Fibroblast of skin of left quadriceps (primary cell): ENCODE measurements at places on chromosomes 6 and 20.

GRCh38 chr20:58014628-58015315, 213.7 kb downstream of the ANKRD60 start:
- no peak for DNase-seq

GRCh38 chr20:62808211-62808865, 3.7 kb downstream of the OGFR start:
- no peak for DNase-seq

- DNase-seq, result peak; percentile 70
These were observed 45.2 kb downstream of the ANKEF1 start for GRCh38 chr20:10079964-10080363.

DNA sequence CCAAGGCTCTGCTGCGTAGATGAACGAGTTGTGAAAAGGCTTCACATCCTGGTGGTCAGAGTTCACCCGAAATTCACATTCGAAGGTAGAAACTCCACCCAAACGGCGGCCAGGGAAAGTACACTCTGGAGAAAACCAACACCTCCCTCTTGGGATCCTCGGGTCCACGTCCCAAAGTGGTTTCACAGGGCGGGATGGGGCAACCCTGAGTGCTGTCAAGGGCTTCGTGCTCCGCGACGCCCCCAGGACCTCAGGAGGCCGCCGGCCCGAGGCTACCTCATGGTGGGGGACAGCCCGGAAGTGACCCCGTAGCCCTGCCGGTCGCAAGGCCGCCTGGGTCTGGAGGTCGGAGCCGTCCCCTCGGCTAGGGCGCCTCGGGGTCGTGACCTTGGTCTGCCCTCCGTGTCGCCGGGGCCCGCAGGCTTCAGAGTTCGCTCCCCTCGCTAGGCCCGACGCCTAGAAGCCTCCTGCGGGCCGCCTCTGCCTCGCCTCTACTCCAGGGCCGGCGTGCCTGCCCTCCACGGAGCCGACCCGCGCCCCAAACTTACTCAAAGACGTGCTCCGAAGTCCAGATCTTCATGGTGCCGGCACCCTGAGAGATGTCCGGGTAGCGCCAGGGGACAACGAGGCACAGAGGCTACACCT, at the start of gene PRELID3B:
Gene PRELID3B, minus strand, starts transcription at position 636 of the 645 bp plus-strand sequence. Its CDS starts 56 bp downstream, at position 580.
- DNase-seq, result no peak

DNA sequence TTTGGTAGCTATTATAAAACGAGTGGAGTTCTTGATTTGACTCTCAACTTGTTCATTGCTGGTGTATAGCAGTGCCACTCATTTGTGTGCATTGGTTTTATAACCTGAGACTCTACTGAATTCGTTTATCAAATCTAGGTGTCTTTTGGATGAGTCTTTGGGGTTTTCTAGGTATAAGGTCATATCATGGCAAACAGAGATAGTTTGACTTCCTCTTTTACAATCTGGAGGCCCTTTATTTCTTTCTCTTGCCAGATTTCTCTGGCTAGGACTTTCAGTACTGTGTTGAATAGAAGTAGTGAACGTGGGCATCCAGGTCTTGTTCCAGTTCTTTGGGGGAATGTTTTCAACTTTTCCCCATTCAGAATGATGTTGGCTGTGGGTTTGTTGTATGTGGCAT, 38.8 kb downstream of the SUMO4 start:
- no peak for DNase-seq

- peak; percentile 36 for DNase-seq
These were observed 166.8 kb downstream of the SAMD5 start for GRCh38 chr6:147675281-147675680.

DNA sequence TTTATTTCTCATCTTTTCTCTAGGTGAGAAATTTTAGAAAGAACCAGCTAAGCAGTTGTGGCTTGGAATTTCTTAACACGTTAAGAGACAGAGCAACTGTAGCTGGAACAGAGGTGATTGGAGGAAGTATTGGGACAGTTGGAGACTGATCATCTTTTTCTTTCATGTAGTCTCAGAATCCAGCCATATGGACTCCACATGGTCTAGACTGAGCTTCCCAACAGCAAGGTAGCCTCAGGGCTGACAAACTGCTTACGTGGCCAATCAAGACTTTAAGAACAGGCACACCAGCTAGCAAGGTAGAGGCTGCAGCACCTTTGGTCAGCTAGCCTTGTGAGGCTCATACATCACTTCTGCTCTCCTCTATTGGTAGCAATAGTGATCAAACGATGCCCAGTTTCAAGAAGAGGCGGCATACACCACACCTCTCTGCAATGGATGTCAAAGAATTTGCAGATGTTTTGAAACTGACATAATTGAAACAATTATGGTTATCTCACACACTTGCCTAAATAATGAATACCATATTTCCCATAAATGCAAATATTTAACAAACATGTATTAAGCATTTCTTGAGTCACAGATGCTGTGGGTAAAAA, 590.5 kb upstream of the SLC35B3 start:
- DNase-seq, result peak; percentile 13

- no peak for DNase-seq
These were observed 206.6 kb downstream of the TASP1 start for GRCh38 chr20:13432126-13432525.

DNA sequence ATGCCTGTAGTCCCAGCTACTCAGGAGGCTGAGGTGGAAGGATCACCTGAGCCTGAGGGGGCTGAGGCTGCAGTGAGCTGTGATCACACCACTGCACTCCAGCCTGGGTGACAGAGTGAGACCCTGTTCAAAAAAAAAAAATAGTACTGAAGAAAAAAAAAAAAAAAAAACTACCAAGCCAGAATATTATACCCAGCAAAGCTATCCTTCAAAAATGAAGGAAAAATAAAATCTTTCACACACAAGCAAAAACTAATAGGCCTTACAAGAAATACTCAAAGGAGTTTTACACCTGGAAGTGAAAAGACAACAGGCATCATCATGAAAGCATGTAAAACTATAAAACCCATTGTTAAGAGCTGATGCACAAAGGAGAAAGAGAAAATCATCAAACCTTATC, 37.5 kb upstream of the SRSF6 start:
- DNase-seq, result no peak

GRCh38 chr20:35902545-35902941, 51.8 kb downstream of the SCAND1 start:
- no peak for DNase-seq

- no peak for DNase-seq
These were observed 18.1 kb downstream of the TOP1 start for GRCh38 chr20:41046716-41047115.

GRCh38 chr6:723540-723939, 30.6 kb upstream of the EXOC2 start:
- no peak for DNase-seq

DNA sequence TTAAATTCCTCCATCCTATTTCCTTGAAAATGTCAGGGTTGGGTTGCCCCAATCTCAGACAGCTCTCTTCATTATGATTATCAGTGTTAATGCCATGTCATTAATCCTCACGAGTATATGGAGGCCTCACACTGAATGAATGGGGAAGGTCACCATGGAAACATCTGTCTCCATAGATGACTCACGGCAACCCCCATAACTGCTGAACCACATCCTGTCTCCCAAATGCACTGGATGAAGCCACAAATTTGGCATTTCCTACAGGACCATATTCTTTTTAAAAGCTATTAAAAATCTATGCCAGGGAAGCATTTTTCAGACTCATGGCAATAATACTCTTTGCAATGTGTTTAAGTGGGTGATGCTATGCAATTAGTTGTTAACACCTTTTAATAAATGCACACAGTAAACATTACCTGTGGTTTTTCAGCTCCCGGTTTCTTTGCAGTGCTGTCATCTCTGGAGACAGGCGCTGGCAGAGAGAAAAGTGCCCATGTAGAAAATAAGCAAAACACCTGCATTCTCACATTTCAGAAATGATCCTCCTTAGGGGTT, 80.1 kb upstream of the PTPRK start:
- DNase-seq, result peak; percentile 94

- DNase-seq, result no peak
These were observed 151.4 kb downstream of the CEBPB start for GRCh38 chr20:50341880-50342637.

- no peak for DNase-seq
These were observed 54.1 kb upstream of the TULP1 start for GRCh38 chr6:35566794-35567193.

- DNase-seq, result no peak
These were observed 72.5 kb downstream of the TNFRSF21 start for GRCh38 chr6:47237196-47237595.

- no peak for DNase-seq
These were observed 16.5 kb downstream of the RIPOR2 start for GRCh38 chr6:24919056-24919892.

- DNase-seq, result no peak
These were observed 30.4 kb downstream of the ADGRF5 start for GRCh38 chr6:46891252-46891795.

DNA sequence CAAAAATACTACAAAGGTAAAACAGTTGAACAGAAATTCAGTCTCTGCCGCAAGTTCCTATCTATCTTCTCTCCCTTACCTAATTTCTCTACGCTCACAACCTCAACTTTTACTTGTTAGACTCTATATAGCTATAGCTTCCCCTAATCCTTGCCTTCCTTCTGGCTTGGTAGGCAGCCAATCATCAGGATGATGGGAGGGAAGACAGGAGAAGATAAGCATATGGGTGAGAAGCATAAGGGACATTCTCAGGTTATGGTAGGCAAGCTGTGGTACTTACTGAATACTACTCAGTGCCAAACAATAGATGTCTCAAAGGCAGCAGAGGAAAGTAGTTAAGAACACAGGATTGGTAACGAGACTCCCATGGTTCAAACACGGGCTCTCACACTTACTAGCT, 7.8 kb downstream of the CCNC start:
- no peak for DNase-seq

GRCh38 chr6:125814481-125814880, 23.7 kb downstream of the NCOA7 start:
- DNase-seq, result no peak

DNA sequence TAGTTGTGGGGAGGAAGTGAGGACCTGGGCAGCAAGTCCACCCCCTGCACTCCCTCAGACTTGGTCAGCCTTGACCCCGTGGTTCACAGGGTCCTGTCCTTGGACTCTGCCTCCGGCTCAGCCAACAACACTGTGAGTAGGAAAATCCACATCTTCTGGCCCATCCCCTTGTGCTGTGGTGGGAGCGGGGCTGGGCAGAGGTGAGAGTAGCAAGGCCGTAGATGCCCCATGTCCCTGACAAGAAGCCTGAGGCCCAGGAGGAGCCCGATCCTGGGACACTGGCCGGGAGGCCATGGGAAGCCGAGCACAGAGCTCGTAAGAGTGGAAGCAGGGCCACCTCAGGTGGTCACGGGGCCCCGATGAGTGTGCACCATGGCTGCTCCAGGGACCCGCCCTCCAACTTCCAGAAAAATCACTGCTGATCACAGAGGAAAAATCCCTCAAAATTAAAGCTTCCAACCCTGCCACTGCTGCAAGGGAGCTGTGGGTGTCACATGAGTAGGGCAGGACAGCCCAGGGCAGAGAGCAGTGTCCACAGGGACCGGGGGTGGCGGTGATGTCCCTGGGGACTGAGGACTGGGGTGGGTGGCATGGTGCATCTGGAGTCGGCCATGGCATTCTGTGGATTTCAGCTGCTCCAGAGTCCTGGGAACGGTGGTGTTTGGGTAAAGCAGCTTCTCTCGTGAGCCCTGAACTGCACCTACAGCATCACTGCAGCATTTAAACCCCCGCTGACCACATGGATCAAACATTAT, 189.4 kb downstream of the DLL1 start:
- no peak for DNase-seq

DNA sequence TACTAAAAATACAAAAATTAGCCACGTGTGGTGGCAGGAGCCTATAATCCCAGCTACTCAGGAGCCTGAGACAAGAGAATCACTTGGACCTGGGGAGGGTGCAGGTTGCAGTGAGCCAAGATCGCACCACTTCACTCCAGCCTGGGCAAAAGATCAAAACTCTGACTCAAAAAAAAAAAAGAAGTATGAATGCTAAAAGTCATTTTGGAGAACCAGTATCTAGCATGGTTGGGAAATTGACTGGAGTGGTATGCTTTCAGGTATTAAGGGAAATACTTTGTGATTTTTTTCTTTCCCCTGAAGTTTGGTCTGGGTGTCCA, 30.1 kb downstream of the PCMT1 start:
- DNase-seq, result no peak

- DNase-seq, result no peak
These were observed 399.3 kb downstream of the KHDRBS2 start for GRCh38 chr6:61886608-61887259.

DNA sequence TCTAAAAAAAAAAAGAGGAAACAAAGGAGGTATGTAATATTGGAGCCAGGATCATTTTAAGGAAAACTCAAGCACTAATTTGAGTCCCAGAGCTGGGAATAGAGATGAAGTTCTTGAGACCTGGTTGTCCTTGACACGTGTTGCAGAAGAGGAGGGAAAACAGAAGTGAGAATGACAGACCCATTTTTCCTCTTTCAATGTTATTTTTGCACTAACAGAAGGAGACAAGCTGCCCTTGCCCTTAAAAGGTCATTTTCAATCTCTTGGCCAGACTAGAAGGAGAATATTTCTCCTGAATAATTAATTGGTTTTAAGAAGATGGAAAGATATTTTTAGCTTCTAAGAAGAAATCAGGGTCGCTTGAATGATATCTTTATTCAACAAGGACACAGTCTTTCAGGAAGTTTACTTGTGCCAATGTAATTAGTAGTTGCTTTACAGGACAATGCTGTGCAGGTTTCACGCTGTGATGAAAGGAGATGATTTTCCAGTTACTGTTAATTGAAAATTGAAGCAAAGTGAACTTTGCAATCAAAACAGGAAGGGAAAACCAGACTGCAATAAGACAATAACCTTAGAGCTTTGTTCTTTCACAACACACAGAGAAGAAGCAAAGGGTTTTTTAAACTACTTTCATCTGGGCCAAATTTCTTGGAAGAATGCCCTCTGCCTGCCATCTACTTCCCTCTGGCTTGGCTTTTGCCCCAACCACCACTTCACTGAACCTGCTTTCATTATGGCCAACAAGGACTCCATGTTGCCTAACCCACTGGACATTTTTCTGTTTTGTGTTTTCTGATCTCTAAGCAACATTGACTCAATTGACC, 107.8 kb upstream of the SHLD1 start:
- DNase-seq, result no peak

DNA sequence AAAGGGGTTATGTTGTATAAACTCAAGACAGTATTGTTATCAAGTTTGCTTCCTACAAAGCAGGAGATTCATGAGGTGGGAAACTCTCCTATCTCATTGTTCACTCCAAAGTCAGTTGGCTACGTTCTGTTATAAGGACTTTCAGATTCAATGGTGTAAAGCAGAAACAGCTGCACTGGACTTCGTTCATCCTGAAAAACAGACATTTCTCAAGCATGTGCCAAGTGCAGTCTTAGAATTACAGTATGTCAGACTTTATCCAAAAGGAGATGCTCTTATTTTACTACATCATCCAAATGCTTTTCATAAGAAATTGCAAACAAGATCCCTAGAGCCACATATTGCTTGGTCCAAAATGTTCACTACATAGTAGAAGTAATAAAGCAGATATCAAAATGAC, 14.9 kb downstream of the COL21A1 start:
- DNase-seq, result no peak
